Stimulated activated CD4-positive, alpha-beta T cell treated with anti-CD3 and anti-CD28 coated beads, Interleukin-4, amount 100 ng/mL, for 48 hours (primary cell): ENCODE measurements at places on chromosomes 3 and 15.
A peak's percentile ranks its signal among the peaks of the same experiment; 100 is the strongest.

DNA sequence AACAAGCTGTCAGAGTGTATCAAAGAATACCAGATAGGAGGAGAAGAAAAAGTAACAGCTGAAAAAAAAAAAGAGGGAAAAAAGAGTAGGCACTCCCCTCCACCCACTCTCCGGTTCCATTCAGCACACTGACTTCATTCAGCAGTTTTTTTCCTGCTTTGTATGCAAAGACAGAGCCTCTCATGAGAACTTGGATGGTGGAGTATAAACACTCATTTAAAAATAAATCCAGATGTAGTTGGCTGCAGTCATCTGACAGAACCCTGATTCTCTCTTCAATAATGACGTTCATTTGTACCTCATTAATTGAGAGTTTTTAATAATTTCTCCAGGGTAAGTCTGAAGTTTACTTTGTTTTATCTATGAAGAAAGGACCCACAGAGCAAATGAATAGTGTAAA is 81.0 kb downstream of the TMEM108 start:
- DNase-seq, result no peak

GRCh38 chr3:114953800-114954199 is 193.3 kb downstream of the ZBTB20 start:
- no peak for DNase-seq

DNA sequence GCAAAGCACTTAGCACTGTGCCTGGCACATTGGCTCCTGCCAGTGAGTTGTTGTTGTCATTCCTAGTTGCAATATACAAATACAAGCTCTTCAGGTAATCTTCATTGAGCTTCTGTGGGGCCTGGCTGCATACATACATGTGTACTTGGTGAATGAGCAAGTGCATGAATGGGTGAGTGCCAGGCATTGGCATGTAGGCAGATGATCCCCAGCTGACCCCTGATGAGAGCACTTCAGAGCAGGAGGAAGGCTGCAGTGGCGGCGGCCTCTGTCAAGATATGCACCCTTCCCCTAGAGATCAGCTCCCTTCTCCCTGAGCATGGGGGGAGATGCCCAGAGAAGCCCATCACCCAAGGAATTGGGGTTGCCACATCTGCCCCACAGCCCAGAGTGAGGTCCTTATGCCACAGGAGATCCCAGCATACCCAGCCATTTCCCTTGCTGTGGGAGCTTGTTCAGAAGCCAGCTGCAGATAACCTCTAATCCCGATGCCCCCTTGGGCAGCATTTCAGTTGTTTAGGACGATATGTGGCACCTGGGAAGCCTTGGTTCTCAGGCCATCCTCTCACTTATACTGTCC is 8.8 kb downstream of the CACNA2D3 start:
- no peak for DNase-seq

DNA sequence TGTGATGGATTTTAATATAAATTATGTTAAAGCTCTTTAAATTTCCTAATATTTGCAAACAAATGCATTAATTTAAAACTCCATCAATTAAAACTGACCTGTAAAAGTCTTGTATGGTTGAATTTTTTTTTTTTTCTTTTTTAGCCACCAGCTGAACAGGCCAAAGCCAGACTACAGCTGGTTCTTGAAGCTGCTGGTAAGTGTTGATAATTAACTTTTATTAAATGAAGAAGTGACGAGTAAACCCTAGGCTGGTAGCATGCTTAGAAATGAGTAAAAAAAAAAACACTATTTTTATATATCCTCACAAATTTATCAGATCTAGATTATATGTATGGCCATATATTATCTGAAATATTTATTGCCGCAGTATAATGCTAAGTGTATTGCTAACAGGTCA is 216.3 kb upstream of the MLF1 start:
- DNase-seq, result no peak

- no peak for DNase-seq
Measured at GRCh38 chr3:160106905-160107861, 118.0 kb upstream of the C3orf80 start.

GRCh38 chr15:94119923-94120775 is 111.2 kb upstream of the MCTP2 start:
- DNase-seq, result peak; percentile 3

GRCh38 chr3:138732456-138732855 is 102.3 kb downstream of the PIK3CB start:
- no peak for DNase-seq

- no peak for DNase-seq
Measured at GRCh38 chr3:196634224-196634623, 5.3 kb upstream of the NRROS start.

DNA sequence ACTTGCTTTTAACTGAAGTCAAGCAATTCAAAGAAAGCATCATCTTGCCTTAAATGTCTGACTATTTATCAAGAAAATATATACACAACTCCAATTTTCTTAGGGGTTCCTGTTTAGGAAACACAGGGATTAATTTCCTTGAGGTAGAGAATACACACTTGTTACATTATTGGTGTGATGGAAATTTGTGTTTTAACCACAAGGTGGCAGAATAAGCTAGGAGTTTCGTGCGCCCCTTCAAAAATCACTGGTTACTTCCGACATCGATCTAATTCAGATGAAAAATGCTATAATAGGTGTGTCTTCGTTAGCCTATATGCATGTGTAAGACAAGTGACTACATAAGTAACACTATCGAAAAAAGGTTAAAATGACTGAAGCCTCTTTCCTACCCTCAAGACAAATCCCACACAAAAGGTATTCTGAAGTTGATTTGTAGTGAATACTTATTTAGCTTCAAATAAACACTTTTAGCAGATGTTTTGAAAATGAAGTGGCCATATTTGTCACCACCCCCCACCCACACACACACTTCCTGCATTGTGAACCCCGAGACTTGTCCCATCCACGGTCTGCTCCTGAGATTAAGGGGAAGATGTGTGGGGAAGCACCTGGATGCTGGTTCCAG is 246.5 kb downstream of the ROBO1 start:
- DNase-seq, result no peak

DNA sequence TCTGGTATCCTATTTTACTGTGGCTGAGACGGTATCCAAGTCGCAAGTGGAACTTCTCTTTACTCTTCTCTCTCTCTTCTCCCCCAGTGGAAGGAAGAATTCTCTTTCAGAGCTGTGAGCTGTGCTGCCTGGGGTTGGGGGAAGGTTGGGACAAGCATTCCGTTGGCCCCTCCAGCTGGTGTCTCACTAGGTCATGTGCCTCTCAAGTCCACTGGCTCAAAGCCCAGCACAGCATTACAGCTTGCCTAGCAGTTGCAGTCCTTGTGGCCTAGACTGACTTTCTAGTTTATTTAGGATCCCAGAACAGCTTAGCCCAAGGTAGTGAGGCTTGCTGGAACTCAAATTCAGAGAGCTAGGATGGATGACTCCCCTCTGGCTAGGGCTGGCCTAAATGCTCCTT is 76.1 kb upstream of the SPATA16 start:
- DNase-seq, result no peak

DNA sequence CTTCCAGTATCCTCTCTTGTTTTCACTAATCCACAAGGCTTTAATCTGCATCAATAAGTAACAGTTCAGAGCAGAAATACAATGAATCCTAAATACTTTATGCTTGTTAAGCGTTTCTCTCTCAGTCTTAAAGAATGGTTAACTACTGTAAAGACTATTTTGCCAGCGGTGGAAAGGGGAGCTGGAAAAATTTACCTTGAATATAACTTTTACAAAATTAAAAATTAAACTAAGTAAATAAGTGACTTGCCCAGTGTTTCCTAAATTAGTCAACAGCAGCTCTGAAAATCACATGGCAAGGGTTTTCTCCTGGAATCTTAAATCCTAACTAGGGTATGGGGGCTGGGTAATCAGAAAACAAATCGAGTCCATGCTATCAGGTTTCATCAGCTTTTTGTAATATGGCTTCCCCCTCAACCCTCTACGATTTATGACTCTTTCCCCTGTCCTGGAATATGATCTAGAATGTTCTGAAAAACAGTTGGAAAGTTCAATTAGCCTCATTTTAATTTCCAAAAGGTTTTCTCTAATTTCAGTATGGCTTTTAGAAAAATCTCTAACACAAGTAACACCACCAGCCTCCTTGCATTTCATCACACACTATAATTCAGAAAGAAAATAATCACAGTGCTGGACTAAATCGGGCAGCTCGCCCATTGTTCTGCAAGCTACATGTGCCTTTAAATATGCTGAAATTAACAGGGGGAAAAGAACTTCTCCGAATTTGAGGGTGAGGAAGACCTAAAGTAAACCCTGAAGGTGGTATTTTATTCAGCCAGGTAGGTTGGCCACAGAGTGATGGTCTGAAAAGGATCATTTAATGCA is 133.5 kb downstream of the ADAMTS9 start:
- DNase-seq, result no peak

DNA sequence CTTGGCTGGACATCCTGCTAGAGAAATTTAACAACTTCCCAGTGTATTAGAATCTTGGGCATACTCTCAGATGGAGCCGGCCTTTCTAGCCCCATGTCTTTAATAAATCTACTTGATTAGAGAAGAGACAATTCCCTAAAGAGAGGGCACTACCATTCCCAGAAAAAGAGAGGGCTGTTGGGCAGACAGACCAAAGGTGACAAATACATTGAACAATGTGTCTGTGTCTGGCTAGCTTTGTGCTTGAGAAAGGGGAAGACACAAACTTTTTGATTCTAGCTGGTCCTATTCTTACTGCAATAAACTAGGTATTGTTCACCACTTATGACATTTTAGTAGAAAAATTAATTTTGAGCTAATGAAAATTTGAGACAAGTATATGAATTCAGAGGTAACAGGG is 57.7 kb downstream of the DUT start:
- no peak for DNase-seq

- DNase-seq, result no peak
Measured at GRCh38 chr3:65245133-65246063, 557.6 kb upstream of the ADAMTS9 start.
